ENCODE measurements at places on chromosomes 6 and 20. TPM values are rescaled to one million over a fixed set of nuclear protein-coding genes. Genes with fewer than 3 reads are reported as not detected.

SLC12A5 gene
- not detected for total RNA-seq

SIGLEC1 gene
- total RNA-seq: 0.13 TPM

SNAI1 gene
- total RNA-seq: 3.3 TPM

CARMIL1 gene
- 3.5 TPM for total RNA-seq

DNA sequence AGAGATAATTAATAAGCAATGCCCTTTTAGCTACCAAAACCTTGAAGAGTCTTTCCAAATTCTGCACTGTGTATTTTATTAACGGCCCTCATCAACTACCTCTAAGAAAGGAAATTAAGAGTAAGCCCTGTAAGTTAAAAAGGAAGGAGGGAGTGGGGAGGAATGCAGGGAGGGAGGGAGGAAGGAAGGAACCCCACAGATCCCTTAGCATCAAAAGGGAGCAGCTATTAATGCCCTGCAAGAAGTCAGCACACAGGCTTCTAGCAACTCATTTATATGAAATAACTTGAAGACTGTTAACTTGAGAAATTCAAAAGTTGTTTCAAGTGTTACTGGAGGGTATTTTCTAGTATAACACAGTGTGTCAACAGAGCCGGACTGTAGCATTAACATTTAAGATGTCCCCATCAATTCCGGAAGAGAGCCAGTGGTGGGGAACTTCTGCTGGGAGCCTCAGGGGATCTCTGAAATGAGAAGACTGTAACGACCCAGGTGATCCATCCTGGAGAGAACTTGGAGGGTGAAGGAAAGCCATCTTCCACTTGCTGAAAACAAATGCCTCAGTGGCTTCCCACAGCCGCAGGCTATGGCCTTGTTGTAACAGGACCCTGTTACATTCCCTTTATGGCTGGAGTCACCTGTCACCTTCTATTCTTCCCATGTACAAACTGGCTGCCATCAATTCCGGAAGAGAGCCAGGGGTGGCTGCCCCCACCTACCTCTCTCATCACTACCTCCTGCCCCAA lies 33.2 kb downstream of the SLC22A23 start:
- no peak for DNase-seq

DNA sequence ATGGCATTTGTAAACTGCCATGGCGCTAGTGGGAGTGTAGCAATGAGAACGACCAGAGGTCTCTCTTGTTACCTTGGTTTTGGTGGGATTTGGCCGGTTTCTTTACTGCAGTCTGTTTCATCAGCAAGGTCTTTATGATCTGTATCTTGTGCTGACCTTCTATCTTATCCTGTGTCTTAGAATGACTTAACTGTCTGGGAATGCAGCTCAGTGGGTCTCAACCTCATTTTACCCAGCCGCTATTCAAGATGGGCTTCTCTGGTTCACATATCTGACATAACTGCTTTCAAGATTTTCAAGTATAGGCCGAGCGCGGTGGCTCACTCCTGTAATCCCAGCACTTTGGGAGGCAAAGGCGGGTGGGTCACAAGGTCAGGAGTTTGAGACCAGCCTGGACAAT lies 1.9 kb upstream of the SFT2D1 start:
- DNase-seq: no peak

- DNase-seq: no peak
These were observed 182.5 kb downstream of the MAFB start for GRCh38 chr20:40506537-40506939.

GRCh38 chr6:97805596-97805995 lies 522.6 kb upstream of the MMS22L start:
- no peak for DNase-seq

DNA sequence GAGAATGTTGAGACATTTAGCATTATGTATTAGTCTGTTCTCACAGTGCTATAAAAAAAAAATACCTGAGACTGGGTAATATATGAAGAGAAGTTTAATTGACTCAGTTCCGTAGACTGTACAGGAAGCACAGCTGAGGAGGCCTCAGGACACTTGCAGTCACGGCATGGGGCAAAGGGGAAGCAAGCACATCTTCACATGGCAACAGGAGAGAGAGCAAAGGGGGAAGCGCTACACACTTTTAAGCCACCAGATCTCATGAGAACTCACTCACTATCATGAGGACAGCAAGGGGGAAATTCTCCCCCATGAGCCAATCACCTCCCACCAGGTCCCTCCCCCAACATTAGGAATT lies 26.8 kb upstream of the TFAP2A start:
- no peak for DNase-seq

Measured in T-helper 17 cell (primary cell).